Endothelial cell (in vitro differentiated cells): ENCODE measurements at places on chromosomes 16 and 17. TPM values are rescaled to one million over a fixed set of nuclear protein-coding genes. Genes with fewer than 3 reads are reported as not detected.

DNA sequence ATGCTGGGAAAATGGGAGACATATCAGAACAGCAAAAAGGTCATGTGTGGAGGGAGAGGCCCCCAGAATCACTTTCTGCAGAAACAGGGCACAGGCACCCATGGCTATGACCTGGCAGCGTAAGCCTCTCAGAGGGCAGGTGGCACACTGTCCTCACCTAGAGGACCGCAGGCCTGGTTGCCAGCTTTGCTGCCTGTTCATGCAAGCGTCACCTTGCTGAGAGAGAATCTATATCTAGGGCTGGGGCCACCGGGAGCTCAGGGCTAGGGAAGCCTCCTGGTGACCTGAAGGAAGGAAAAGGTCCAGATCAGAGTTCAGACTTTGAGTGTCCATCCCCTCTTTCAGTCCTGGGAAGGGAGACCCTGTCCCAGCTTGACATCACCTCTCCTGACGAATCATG, 78.7 kb downstream of the GOSR1 start:
- DNase-seq, result no peak

DNA sequence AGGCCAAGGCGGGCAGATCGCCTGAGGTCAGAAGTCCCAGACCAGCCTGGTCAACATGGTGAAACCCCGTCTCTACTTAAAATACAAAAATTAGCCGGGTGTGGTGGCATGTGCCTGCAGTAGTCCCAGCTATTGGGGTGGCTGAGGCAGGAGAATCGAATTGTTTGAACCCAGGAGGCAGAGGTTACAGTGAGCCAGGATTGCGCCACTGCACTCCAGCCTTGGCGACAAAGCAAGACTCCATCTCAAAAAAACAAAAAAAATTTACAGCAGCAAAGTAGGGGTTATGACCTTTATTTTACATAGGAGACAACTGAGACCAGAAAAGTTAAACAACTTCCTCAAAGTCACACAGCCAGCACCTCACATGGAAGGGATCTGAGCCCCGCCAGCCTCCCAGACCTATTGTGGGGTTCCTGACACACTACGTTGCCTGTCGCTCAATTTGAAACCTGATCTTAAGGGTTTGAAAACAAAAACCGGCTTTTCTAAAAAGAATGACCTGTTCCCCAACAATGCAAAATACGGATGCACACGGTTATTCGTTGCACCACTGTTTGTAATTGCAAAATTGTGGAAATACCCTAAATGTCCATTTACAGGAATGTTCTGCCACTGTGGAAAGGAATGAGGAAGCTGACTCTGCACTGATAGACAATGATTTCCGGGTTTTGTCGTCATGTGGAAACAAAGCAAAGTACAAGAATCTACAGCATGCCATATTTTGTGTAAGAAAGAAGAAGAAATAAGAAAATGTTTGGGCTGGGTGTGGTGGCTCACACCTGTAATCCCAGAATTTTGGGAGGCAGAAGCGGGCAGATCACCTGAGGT, 77.2 kb downstream of the CNGB1 start:
- DNase-seq, result no peak

GRCh38 chr16:67482233-67482924, 968 bp downstream of the AGRP start:
- DNase-seq, result no peak

DNA sequence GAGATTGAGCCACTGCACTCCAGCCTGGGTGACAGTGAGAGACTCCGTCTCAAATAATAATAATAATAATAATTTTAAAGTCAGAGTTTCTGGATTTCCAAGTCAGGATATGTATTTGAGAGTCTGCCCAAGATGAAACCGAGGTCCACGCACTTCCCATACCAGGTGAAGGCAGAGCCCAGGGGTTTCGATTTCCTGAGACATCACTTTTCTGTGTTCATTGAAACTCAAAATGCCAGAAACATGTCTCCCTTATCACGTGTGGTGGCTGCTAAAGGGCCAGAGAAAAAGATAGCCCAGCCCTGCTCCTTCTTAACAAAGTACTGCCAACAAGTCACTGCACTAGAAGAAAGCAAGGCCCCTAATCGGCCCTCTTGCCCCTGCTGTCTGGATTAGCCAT, 9.8 kb upstream of the RNF157 start:
- no peak for DNase-seq

DNA sequence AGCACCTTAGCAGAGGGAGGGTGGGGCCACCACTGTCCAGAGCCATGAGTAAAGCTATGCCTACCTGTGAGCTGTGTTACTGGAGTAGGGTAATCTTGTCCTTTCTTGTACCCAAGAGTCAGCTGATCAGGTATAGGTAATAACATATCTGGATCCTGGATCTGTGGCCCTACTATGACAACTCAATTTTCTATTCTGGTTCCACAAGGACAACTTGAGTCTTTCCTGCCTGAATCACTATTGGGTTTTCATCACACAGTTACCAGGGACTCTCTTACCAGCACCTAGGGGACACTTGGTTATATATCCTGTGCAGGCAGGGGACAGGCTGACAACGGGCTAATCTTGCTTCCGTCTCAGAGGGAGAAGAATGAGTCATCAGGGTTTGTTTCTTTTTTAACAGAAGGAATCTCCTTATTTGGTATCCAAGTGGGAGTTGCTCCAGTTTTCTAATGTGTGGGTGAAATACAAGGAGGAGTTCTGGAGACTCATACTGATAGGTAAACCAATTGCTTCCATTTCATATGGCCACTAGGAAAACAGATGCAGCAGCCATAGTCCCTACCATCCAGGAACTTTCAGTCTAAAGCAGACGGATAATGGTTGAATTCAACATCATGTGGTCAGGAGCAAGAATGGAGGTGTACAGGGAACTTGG, 6.8 kb downstream of the ZNF267 start:
- no peak for DNase-seq

DNA sequence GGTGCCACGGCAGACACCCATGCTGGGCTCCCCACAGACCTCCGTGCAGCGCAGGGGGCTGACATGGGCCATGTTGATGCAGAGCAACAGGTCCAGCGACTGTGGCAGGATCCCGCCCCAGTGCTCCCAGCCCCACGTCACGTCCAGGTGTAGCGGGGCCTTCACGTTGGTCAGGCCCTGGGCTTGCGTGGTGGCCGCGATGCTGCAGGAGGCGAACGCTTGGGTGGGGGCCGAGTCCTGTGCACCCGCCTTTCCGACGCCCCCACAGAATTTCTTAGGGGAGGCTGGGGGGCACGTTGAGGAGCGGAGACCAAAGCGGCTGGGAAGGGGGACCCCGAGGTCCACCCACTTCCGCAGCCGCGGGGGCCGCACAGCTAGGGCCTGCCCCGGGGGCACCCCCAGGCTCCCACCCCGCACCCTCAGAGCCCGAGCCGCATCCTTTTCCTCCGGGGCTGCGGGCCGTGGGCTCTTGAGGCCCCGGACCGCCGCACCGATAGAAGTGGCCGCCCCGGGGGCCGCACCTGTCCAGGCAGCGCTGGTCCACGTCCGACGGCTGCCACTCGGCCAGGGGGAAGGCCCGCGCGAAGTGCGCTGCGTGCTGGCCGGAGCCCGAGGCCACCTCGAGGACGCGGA, 416 bp downstream of the METTL26 start:
- peak; percentile 4 for DNase-seq

- DNase-seq, result no peak
Observed at GRCh38 chr17:17831208-17832031, 5.4 kb downstream of the SREBF1 start.

GRCh38 chr16:4960579-4960978, 2.4 kb downstream of the SEC14L5 start:
- DNase-seq, result no peak

DNA sequence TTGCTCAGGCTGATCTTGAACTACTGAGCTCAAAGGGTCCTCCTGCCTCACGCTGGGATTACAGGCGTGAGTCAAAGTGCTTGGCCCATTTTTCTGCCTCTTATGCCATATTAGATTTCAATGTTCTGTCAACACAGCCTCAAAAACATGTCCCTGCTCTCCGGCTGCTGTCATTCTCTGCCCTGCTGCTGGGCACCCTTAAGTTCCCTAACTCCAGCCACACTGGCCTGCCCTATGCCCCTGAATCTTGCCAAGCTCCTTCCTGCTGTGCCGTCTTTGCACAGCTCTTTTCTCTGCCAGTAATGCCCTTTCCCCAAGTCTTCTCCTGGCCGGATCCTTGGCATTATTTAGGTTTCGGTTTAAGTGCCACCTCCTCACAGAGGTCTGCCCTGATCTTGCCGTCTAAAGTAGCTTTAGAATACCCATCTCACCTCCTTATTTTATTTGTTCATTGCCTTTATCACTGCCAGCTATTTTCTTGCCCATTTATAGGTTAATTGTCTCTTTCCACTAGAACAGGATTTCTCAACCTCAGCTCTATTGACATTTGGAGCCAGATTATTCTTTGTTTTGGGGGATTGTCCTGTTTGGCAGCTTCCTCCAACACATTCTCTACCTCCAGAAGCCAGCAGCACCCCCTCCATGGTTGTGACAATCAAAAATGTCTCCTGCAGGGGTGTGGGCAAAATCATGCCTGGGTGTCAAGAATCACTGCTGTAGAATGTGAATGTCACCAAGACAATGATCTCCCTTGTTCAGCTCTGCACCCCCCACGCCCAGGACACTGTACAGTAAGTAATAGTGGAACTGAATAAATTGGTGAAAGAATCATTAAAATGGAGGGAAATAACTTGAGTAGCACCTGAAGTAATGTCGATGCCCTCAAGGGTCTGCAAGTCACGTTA, 168.2 kb downstream of the CYLD start:
- DNase-seq, result no peak

DNA sequence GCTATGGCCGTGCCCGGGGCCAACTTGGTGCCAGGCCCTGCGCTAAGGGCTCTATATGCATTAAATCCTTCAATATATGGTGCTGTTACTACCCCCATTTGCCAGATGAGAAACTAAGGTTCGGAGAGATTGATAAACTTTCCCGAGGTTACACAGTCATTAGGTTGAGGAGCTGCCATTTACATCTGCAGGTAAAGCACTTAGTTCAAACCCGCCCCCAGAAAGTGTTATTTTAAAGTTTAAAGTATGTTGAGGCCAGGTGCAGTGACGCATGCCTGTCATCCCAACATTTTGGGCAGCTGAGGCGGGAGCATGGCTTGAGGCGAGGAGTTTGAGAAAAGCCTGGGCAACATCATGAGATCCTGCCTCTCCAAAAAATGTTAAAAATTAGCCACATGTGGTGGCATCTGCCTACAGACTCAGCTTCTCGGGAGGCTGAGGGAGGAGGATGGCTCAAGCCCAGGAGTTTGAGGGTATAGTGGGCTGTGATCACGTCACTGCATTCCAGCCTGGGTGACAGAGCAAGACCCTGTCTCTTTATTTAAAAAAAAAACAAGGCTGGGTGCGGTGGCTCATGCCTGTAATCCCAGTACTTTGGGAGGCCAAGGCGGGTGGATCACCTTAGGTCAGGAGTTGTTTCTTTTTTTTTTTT, 264.7 kb downstream of the PARN start:
- no peak for DNase-seq

DNA sequence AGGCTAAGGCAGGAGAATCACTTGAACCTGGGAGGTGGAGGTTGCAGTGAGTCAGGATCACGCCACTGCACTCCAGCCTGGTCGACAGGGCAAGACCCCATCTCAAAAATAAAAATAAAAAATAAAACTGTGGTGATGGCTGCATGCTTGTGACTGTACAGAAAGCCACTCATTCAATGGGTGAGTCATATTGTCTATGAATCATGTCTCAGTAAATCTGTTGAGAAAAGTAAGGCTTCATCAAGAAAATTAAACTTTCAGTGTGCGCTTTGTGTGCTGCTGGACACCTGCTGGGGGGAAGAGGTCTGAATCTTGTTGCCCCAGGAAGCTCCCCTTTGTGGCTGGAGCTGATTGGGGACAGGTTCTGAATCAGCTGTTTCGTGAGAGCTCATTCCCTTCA, 11.3 kb downstream of the NUBP1 start:
- no peak for DNase-seq

DNA sequence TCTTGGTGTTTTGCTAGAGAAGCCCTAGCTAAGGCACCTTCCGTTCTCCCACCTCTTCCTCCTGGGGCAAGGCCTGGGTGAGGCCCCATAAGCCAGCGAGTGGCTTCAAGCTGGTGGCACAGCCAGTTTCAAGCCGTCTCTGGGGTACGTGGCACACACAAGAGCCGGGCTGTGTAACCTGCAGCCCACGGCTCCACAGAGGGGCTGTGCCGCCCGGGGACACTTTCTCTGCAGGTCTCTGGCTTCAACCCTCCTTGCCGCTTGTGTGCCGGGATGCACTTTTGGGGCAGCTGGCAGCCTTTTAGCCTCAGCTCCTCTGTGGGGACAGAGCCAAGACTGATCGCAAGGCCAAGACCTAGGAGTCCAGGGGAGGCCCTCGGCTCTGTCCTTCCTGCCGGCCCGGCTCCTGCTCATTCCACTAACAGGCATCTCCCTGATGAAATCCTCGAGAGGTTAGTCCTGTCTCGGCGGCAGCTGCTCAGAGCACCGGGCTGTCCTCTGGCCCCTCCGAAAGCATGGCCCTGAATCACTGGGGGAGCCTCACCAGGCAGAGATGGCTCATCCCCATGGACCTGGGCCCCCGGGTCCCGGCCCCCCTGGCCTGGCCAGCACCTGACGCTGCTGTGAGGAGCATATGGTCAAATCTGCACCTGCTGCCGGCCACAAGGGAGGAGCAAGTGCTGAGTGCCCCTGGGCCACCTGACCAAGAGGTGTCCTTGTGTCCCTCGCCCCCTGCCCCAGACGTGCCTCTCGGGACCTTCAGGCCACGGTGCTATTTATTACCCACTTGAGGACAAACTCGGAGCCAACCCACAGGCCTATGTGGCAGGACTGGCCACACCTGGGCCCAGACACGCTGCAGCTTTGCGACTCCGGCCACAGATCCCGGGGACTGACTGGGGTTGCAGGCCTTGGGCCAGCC, 98.5 kb downstream of the METRNL start:
- DNase-seq, result no peak

DNA sequence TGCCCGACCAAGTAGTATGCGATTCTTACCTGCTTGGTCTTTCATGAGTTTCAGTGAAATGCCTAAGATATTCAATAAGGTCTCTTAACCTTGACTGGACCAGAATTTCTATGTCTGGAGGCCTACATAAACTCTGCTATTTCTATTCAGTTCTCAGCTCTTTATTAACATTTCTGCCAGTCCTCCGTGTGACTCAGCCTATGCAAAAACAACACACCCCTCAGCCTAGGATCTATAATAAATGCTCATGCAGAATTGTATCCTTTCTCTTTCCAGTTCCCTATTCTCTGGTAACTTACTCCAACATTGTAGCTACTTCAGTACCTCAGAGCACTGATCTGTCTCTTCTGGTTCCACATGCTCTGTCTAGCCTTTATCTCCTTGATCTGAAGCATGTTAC, 1507.4 kb downstream of the CDH11 start:
- DNase-seq, result no peak

DNA sequence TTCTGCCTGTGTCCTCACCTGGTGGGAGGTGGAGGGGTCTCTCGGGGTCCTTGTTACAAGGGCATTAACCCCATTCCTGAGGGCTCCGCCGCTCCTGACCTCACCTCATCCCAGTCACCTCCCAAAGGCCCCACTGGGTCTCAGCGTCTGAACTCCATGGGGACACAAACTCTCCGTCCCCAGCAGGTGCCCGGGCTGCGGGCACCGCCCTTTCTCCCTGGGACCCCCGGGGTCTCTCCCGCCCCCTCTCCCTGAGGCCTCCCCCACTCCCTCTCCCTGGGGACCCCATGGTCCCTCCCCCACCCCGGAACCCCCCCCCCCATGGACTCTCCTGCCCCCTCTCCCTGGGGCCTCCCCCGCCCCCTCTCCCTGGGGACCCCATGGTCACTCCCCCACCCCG, 24.8 kb downstream of the CACNA1H start:
- DNase-seq, result no peak

Gene C17orf50
- 0.90 TPM for total RNA-seq

Gene BHLHA9
- total RNA-seq, result not detected

Gene C16orf96
- total RNA-seq, result 0.54 TPM

Gene ZC3H7A
- total RNA-seq, result 84.7 TPM

Gene ST6GALNAC1
- 0.77 TPM for total RNA-seq

Gene MYL11
- 0.85 TPM for total RNA-seq

Gene NACA2
- total RNA-seq, result not detected
